ENCODE measurements at places on chromosomes 5 and 9.

- no peak for DNase-seq
Measured at GRCh38 chr9:32723789-32724325, 59.5 kb upstream of the TMEM215 start.

DNA sequence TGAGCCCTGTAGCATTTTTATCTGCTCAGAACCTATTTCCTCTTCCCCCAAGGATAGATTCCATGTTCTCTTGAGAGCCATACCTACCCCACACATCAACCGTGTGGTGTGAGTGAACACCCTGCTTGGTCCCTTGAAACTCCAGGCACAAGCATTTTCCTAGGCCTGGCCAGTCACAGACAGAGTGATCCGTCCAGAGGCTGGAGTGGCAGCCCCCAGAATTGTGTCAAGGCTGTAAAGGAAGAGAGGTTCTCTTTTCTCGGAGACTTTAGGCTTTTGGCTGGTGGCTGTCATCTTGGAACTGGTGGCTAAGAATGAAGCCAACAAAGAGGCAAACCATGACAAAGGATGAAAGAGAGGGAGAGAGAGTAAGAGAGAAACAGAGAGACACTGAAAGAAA, 66.0 kb downstream of the ARHGEF37 start:
- no peak for DNase-seq

GRCh38 chr5:22964632-22965031, 111.5 kb upstream of the CDH12 start:
- no peak for DNase-seq

DNA sequence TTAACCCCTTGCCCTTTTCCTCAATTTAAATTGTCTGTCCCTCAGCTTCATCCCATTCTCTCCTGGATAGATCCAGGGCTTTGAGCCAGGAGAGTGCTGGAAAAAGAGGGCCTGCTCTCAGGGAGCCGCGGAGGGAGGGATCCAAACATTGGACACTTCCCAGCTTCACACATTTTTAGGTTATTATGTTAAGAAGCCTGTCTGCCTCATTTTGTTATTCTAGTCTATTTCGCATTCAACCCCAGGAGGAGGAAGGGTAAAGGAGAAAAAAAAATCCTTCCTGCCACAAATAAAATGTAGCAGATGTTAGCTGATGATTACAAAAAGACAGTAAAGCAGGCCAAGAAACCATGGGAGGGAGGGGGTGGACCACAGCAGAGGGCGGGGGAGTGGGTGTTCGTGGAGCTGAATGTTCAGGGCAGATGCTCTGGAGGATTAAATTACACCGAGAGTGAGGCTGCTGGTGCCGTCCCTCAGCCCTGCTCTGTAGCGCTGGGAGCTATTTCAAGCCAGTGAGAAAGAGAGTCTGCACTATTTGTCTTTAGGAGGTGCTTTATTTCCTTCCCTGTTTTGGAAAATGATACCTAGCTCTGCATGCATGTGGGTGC, 60.6 kb upstream of the ZFR start:
- peak; percentile 16 for DNase-seq

GRCh38 chr9:136784997-136785361, 6.2 kb upstream of the TMEM141 start:
- no peak for DNase-seq

DNA sequence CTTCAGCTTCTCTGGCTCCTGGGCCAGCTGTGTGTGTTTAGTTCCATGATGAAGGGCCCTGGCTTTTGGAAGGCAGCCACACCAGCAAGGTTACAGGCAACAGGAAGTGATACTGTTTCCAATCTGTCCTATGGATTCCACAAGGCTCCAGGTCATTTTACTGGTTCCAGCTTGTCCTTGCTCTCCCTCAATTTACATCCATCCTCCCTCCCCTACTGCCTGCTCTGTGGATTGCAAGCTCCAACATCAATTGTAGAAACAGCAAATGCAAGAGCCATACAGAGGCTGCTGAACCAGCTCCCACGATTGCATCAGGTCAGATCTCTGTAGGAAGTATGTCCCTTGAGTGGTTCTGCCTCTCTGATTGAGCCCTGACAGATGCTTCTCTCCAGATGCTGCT, 409.8 kb downstream of the NTRK2 start:
- no peak for DNase-seq

DNA sequence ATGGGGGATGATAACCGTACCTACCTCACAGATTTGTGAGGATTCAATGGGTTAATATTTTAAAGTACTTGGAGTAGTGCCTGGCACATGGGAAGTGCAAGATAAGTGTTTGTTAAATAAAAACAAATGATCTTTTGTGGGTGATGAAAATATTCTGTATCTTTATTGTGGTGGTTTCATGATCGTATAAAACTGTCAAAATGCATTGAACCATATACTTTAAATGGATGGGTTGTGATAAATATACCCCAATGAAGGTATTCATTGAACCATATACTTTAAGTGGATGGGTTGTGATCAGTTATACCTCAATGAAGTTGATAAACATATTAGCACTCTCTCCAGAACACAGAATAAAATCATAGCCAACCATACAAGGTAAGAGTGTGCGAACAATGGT, 234.5 kb downstream of the CRB2 start:
- DNase-seq = no peak

DNA sequence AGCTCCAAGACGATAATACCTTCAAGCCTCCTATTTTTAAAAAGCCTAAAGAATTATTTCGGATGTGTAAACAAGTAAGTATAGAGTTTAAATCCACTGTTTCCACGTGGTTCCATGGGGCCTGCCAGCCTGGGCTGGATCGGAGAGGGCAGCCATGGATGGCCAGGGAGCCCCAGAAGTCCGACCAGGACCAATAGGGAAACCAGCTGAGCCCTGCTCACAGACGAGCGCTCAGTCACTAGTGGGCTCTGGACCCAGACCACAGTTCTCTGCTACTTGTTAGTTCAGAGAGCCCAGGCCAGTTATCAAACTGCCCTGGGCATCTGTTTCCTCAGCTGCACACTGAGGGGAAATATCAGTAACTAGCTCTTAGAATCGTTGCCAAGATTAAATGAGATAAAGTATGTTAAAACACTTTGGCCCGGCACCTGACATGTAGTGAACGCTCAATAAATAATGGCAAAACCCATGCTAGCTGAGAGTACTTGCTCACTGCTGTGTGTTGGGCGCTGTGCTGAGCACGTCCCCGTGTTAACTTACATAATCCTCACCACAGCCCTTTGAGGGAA, 124.8 kb downstream of the RGS3 start:
- no peak for DNase-seq

DNA sequence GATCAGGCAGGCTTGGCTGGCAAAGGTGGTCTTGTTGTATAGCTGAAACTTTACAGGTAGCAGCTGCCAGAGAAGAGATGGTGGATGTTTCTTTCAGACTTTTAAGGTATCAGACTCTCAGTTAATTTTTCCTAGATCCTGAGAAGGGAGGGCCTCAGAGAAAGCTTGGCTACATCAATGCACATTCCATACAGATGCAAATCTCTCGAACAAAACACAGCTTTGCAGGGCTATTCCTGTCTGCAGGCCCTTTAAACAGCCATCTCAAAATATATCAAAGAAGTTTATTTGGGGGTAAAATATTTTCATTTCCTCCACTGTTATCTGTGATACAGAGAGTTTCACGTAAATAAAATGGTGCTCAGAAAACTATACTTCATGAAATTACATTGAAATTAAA, 1584.4 kb downstream of the EFNA5 start:
- no peak for DNase-seq

- DNase-seq = no peak
Measured at GRCh38 chr5:161286066-161286655, 260.4 kb downstream of the GABRB2 start.

- no peak for DNase-seq
Measured at GRCh38 chr5:7869474-7870136, 657 bp downstream of the MTRR start.

GRCh38 chr9:77946969-77947620, 84.5 kb downstream of the GNAQ start:
- DNase-seq = no peak

GRCh38 chr9:88092797-88093331, 45.4 kb downstream of the SPATA31C2 start:
- no peak for DNase-seq

DNA sequence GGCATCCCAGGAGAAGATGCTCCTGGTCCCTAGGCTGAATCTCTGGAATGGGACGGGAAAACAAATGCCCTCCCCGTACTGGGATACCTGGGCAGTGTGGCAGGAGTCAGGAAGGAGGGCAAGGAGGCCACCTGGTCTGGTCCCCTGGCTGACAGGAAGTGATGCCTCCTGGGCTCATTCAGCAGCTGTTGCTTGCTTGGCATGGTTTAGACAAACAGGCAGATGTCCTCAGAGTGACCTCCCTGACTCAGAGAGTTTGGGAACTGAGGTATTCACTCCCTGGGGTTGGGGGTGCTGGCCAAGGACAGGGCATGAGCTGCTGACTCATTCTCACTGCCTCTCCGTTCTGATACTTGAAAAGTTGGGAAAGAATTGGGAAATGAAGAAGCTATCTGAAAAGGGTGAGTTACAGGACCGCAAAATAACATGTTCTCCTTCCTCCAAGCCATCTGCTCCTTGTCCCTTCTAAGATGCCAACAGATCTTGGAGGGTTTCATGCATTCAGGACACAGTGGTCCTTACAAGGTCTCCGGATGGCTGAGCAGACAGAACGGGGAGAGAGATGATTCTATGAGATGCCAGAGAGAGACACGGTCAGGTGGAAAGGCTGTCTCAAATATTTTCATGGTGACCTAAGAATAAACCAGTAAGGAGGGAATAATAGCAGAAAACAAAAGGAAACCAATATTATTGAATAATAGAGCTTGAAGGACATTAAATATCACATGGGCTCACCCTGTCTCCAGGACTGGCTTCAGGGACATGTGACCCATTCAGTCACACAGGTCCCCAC, 534.5 kb downstream of the BNC2 start:
- no peak for DNase-seq

DNA sequence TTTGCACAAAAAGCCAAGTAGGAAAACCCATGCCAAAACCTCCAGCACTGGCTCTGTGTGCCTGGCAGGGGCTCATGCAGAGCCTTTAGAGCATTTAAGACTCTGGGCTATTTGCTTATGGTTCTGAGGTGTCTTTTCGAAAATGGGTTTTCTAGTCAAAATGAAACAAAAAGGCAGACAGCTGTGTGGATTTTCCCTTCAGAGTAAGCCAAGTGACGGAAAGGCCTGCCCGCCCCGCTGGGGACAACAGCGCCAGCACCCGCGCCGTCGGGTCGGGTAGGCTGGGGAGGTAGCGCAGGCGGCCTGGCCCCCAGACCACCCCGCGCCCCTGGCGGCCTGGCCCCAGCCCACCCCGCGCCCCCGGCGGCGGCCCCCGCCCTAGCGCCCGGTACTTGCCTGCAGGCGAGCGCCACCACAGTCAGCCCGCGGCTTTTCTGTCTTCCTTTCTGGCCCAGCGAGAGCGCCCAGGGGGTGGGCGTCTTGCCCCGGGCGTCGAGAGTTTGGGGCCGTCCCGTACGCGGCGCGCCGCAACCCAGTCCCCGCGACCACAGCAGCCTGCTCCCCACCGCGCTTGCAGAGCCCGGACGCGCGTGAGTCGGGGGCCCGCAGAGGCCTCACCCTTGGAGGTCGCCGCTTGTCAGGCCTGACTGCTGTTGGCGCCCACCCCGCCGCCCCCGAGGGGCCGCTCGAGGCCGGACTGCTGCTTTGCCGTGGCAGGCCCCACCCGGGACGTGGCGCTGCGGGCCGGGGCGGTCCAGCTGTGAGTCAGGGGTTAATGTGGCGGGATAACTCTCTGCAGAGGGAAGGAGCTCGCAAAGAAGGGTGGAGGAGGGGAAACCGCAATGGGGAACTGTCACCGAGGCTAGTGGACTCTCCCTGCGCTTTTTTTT, at the start of gene TICAM2:
TICAM2 (minus strand) TSS at position 779 of the 890 bp plus-strand sequence. CDS start 21,223 bp downstream, outside the sequence.
- DNase-seq = peak; percentile 78

GRCh38 chr5:59390074-59390659, 503.4 kb downstream of the PDE4D start:
- no peak for DNase-seq

GRCh38 chr5:179259731-179260323, 85.4 kb downstream of the ADAMTS2 start:
- no peak for DNase-seq

GRCh38 chr5:112411903-112412302, 7.2 kb downstream of the EPB41L4A start:
- no peak for DNase-seq

DNA sequence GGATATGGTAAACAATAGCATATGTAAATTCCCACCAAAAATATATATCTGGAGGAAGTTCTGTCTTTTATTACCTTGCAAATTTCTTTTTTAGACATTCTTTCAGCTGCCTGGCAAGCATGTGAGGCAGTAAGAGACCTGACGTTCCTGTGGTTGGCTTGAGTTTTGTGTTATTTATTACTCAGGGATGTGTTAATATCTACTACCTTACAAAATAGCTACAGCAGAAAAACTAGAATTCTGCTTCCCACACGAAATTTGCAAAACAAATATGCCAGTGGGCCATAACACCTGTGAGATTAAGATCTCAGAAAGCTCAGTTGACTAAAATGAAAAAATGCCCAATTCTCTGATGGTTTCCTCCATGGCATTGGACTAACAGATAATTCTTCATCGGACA, 274.2 kb downstream of the TMEM167A start:
- DNase-seq = no peak

- DNase-seq = no peak
Measured at GRCh38 chr5:155529362-155529761, 515.8 kb downstream of the KIF4B start.

GRCh38 chr9:125663127-125663526, 43.9 kb downstream of the MAPKAP1 start:
- DNase-seq = no peak

GRCh38 chr9:127426756-127427155, 2.6 kb downstream of the ZNF79 start:
- DNase-seq = no peak

DNA sequence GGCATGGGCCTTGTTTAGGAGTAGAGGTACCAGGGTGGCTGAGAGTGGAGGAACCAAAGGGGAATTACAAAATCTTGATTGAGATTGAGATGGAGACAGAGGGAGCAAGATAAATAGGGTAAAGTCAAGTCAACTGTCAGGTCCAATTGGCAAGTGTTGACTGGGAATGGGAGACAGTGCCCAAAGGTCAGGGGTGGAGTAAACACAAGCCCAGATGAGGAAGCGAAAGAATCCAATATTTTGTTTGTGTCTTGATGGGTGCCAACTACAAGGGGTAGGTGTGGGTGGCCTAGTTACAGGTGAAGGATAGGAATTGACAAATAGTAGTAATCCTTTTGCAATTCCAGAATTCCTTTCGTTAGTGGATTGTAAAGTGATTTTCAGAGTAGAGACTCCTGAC, 75.1 kb upstream of the AGXT2 start:
- DNase-seq = no peak

GRCh38 chr5:600886-601541, 11.1 kb upstream of the CEP72 start:
- DNase-seq = no peak

GRCh38 chr9:86238861-86239770, 20.3 kb downstream of the C9orf153 start:
- DNase-seq = no peak

- DNase-seq = no peak
Measured at GRCh38 chr5:176874198-176874780, 24.9 kb downstream of the HK3 start.

DNA sequence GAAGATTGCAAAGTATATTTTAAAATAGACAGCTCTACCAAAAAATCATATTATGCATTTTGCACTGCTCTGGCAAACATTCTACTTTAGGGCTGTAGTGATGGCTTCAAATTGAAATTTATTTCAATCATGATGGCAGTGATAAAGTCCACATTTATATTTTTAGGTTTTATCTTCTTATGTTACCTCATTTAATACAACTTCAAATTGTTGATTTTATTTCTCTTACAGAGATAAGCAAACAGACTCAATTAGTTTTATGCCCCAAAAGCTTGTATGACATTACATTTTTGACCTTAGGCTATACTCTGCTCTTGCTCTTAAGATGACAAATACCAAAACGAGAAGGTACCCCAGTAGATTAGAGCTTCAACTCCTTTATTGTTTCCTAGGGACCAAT, 87.4 kb downstream of the CYLC2 start:
- DNase-seq = no peak

Data from nucleus accumbens (tissue), 56 donors.